ENCODE measurements at places on chromosomes 16 and 17. TPM values are rescaled to one million over a fixed set of nuclear protein-coding genes. Genes with fewer than 3 reads are reported as not detected.

GRCh38 chr16:30137897-30138296 lies 14.9 kb upstream of the MAPK3 start:
- H3K27me3 ChIP-seq: no peaks in the 10 kb centered on the region
- no peak for DNase-seq
- H3K4me3 ChIP-seq: no peak overlapping the region
- no peaks in the 10 kb centered on the region for H3K4me1 ChIP-seq

The CD7 gene
- total RNA-seq: 0.47 TPM

DNA sequence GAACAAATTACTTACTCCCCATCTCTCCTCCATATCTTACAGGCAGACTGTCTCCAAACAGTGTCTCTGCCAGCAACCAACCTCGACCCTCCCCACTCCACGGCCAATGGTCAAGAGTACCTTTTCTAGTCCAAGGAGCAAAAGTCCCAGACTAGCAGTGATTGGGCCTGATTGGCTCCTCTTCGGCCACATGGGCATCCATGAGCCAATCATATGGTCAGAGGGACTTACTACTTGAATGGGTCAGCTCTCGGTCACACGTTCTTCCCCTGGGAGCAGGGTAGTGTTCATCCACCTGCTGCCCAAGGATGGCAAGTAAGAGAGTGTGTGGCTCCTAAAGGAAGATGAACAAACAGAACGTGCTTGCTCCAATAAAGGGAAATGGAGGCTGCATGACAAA lies 84.6 kb downstream of the C16orf78 start:
- no peak for DNase-seq
- H3K27me3 ChIP-seq: peaks cover 84% of the 10 kb centered on the region
- H3K4me3 ChIP-seq: no peak overlapping the region
- H3K4me1 ChIP-seq: no peaks in the 10 kb centered on the region
- no peak overlapping the region for H3K27ac ChIP-seq

- no peak overlapping the region for H3K4me3 ChIP-seq
- H3K27me3 ChIP-seq: peaks cover 69% of the 10 kb centered on the region
- peaks cover 5% of the 10 kb centered on the region for H3K4me1 ChIP-seq
- no peaks in the 10 kb centered on the region for H3K36me3 ChIP-seq
Observed at GRCh38 chr17:6374271-6374691, 60.6 kb downstream of the AIPL1 start.

DNA sequence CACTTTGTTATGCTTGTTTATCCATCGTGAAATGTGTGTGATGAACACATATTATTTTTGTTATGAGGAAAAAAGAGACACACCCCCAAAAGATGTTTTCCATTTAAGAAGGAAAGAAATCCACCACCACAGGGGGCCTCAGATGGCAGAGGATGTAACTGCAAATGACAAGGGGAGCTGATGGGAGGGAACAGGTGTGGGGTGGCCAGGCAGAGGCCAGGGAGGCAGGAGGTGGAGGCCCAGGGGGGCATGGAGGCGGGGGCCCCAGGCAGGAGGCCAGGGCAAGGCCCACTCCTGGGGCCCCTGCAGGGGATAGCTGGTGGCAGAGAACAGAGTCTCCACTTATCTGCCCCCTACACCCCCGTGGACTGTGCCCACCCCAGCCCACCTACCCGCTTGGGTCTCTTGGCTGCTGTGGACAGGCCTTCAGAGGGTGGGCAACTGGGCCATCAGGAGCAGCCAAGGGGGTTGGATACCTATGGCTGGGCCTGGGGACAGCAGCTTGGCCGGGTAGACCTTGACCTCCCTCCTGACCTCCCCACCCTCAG lies 28.0 kb downstream of the PPL start:
- H3K27me3 ChIP-seq: no peaks in the 10 kb centered on the region
- no peaks in the 10 kb centered on the region for H3K36me3 ChIP-seq
- no peak overlapping the region for H3K27ac ChIP-seq
- no peak for DNase-seq
- no peak overlapping the region for H3K4me3 ChIP-seq

DNA sequence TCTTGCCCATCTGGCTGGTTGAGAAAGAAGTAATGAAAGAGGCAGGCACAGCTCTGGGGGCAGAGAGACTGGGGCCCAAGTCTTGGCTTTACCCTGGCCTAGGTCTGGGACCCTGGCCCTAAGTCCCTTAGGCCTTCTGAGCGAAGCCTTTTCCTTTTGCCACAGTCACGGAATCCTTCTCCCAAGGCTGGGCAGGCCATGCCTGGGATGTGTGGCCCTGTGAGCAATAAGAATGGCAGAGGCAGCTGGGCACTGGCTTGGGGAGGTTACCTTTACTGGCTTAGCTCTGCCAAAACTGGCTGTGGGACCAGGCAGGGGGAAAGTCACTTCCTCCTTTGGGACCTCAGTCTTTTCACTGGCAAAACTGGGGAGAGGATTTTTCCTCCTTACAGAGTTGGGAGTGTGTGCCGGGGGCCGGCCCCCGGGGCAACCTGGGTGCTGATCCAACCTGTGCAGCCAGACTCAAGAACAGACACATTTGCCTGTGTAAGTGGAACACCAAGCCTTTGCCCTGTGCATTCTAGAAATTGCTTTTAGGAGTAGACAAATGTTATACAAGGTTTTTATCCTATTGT lies 12.9 kb downstream of the FOXF1 start:
- no peaks in the 10 kb centered on the region for H3K36me3 ChIP-seq
- peak; percentile 0 for DNase-seq
- no peak overlapping the region for H3K4me3 ChIP-seq
- H3K27me3 ChIP-seq: peaks cover 69% of the 10 kb centered on the region
- no peak overlapping the region for H3K27ac ChIP-seq

The RAC3 gene
- 0.82 TPM for total RNA-seq

The BTBD17 gene
- not detected for total RNA-seq

DNA sequence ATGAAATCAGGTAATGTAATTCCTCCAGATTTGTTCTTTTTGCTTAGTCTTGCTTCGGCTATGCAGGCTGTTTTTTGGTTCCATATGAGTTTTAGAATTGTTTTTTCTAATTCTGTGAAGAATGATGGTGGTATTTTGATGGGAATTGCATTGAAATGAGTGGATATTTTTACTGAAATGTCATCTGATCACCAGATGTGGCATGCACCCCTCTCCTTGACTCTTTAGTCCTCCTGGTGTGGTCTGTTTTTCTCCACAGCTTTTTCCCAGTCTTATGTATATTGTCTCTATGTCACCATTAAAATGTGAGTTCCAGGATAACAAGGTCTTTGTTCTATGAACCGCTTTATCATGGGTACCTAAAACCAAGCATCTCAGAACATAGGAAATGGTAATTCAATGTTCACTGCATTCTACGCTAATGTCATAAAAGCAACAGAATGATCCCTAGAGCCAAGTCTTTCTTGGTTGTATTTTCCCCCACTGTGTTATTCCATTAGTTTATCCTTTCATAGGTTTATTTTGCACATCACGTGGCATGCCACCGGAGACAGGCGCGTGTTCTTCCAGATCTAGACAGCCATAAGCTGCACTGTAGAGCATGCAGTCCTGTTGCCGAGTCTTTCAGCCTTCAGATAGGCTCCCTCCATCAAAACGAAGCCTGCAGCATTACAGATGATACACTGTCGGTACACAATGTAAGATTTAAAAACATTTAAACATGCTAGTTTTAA lies 172.5 kb downstream of the RPTOR start:
- no peak overlapping the region for H3K27ac ChIP-seq
- no peaks in the 10 kb centered on the region for H3K36me3 ChIP-seq
- H3K4me1 ChIP-seq: no peaks in the 10 kb centered on the region

DNA sequence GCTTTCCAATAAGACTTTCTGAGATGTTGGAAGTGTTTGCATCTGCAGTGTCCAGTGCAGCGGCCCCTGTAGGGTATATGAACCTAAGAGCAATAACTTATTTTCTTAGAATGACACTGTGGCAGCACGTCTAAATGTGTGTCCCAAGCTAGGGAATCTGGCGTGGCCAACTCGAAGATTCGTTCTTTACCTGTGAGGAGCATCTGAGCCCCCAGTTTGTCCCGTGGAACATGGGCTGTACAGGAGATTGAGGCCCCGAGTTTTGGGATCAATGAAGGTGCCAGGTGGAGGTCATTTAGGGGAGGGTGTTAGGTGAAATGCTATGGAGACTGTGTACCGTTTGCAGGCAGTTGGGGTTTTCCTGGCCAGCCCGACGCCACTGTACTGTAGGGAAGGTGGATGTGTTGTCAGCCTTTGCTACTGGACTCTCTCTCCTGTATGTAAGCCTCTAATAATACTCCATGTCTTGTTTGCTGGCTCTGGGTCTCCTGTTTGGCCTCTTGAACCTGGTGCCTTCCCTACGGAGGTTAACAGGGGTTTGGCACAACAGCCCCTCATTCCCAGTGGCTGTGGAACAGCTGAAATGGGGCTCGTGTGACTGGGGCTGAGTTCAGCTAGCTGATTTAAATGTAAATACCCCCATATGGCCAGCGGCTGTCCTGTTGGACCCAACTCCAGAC lies 45.5 kb upstream of the SDK2 start:
- no peaks in the 10 kb centered on the region for H3K36me3 ChIP-seq
- peaks cover 51% of the 10 kb centered on the region for H3K27me3 ChIP-seq
- H3K4me3 ChIP-seq: no peak overlapping the region
- DNase-seq: no peak

The ARL4D gene
- total RNA-seq: 7.1 TPM

The KRTAP4-11 gene
- total RNA-seq: not detected

Measured in left ventricle myocardium inferior (tissue), 1 donor.